ENCODE measurements at places on chromosomes 7 and 10.

DNA sequence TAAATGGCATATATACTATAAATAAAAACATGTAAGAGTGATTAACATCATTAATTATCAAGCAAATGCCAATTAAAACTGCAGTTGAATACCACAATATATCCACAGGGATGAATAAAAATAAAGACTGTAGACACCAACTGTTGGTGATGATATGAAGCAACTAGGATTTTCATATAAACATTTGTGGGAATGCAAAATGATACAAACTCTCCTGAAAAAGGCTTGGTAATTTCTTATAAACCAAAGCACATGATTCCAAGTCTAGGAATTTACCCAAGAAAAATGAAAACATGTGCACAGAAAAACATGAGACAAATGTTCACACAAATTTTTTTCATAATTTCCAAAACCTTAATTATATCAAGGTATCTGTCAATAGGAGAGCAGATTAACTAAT is 448.1 kb downstream of the ETV1 start:
- no peak for DNase-seq

DNA sequence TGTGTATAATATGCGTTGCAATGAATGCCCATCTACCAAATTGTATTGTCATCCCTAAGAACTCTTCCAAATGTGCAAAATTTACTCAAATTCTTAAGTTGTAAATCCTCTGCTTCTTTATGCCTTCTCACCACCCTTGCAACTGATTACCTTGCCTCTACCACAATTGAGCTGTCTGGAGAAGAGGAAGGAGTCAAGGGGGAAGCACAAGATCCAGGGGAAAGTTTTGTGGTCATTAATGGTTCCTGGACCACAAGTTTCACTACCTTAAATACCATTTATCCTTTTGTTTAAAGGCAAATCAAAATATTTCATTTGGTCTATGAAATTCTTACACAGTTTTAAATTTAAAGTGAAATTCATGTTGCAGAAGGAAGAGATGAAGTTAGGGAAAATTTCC is 16.7 kb downstream of the CRPPA start:
- no peak for DNase-seq

GRCh38 chr10:1782841-1783240 is 45.5 kb upstream of the ADARB2 start:
- no peak for DNase-seq

GRCh38 chr10:89426230-89426868 is 12.0 kb downstream of the IFIT5 start:
- no peak for DNase-seq

DNA sequence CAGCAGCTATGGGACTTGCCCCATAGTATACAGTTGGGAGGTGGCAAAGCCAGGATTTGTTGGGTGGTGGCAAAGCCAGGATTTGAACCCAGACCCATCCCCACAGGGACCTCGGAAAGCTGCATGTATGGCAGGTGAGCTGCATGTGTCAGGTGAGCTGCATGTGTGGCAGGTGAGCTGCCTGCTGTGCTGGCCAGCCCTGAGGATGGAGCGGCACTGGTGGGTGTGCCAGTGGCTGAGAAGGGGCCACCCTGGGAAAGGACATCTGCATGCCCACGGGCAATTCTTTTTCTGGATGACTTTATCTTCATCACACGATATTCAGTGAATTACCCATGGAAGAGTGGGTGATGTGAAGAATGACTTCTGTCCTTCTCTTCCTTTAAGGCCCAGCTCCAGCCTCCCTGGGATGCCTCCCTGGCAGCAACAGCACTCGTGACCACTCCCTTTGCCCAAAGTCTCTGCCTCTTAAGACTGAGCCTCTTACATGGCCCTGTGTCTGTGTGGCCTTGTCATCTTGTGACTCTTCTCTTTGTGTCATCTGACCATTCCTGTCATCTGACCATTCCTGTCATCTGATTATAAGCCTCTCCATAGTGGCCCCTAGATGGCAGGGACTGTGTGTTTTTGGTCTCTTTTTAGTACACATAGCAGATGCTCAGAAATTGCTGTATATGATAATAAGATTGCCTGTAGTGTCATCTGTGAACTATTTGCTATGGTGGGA is 25.0 kb downstream of the CLEC2L start:
- no peak for DNase-seq

- DNase-seq = no peak
These were observed 143.3 kb upstream of the KAT6B start for GRCh38 chr10:74683067-74683466.

- no peak for DNase-seq
These were observed 152.6 kb downstream of the PKD1L1 start for GRCh38 chr7:47795631-47796030.

DNA sequence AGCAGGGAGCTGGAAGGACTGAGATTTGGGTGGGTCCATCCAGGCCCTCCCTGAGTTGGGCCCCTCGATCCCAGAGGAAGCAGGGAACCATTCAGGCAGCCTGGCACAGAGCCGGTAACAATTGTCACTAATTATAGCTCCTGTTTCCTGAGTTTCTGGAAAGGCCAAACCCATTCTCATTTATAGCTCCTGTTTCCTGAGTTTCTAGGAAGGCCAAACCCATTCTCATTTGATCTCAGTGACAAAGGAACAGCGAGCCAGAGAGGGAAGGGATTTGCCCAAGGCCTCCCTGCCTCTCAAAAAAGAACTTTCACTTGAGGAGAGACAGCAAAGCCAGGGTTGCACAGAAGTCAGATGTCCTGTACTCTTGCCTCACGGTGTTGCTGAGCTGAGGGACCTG is 521.9 kb downstream of the TYW1 start:
- DNase-seq = no peak

DNA sequence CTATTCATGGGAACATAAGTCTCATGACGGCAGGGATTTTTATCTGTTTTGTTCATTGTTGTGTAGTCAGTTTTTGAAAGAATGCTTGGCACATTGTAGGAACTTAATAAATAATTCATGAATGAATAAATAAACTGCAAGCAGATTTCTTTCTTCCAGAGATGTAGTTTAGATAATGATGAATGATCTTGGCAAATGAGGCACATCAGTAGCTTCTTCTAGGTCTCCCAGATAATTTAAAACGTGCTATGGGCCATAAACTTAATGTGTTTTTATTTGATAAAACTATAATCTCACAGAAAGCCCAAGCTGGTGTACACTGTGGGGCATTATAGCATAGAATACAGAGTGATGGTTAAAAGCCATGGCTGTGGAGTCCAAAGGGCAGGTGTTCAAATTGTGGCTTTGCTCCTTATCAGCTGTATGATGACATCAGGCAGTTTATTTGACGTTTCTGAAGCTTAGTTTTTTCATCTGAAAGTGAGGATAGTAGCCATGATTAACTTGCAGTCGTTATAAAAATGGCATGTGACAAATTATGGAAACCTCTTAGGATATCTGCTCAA is 3.5 kb downstream of the MGAM start:
- no peak for DNase-seq

DNA sequence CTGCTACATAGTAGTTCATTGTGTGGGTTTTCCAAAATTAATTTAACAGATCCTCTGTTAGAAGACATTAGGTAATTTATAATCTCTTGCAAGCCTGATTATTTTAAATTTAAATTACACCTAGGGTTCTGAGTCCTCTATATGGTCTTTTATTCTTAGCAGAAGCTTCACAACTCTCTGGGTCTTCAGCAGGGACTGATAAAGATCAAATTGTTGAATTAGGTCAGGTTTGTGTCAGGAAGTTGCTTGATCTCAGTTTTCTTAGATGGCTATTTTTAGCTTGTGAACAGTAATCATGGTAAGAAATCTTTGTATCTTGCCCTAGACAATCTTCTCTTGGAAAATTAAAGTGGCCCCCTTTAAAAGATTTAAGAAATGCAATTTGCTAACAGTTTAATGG is 183.1 kb upstream of the HDAC9 start:
- DNase-seq = no peak

DNA sequence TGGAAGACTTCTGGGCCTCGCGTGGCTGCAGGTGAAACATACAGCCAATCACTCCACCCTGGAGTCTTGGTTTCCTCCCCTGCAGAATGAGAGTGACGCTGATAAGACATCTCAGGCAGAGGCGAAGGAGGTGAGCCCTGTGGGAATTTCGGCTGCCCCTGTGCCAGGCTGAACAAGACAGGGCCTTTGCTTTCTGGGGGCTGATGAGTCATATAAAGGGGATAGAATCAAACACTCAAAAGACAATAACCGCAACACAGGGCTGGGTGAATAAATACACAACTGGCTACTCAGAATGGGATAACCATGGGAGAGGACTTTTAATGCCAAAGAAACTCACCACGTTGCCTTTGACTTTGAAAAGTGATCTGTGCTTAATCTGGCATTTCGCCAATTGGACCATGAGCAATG is 143.8 kb downstream of the KCNMA1 start:
- no peak for DNase-seq

DNA sequence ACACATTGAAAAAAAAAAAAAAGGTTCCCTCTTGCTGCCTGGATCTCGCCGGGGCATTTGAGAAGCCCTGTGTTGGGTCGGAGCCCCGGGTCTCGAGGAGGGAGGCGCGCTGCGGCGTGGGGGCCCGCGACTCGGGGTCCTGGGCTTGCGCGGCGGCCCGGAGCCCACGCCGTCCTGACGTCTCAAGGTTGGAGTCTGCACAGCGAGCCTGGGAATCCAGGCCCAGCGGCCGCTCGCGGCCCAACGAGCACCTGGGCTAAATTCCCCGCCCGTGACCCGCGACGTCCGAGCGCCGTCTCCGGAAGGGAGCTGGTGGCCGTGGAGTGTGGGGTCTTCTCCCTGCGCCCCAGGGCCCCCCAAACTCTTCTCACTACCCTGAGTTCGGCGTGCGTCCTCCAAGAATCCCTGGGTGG is 1.4 kb upstream of the CTBP2 start:
- DNase-seq = no peak

DNA sequence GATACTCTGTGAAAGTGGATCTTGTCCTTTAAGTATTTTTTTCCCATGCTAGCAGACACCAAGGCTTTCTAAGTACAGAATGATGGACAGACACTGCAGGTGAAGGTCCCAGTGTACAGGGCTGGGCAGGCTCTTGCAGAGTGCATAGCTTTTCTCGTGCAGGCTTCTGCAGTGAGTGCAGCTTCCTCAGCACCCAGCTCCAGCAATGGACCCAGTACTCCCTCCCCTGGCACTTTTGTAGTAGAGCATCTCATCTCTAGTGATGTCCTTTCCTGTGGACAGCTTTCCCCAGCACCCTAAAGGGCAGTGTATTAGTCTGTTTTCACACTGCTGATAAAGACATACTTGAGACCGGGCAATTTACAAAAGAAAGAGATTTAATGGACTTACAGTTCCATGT is 104.3 kb downstream of the CUL2 start:
- no peak for DNase-seq

DNA sequence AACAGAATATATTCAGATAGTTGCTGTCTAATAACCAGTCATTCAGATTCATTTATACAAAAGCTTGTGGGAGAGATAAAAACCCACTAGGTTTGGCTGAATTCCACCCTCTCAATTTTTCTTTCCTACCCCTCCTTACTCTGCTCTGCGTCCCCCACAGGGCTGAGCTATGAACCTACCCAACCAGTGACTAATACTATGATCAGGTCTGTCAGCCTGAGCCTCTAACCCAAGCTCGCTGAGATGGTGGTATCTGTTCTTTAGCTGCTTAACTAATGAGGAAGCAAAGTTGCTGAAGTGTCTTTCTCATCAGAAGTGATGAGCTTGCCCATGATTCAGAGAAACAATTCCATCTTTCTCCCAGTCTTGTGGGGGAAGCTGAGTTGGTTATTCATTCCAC is 248.7 kb upstream of the GPR26 start:
- no peak for DNase-seq

GRCh38 chr7:1753564-1753867 is 83.4 kb downstream of the ELFN1 start:
- no peak for DNase-seq

DNA sequence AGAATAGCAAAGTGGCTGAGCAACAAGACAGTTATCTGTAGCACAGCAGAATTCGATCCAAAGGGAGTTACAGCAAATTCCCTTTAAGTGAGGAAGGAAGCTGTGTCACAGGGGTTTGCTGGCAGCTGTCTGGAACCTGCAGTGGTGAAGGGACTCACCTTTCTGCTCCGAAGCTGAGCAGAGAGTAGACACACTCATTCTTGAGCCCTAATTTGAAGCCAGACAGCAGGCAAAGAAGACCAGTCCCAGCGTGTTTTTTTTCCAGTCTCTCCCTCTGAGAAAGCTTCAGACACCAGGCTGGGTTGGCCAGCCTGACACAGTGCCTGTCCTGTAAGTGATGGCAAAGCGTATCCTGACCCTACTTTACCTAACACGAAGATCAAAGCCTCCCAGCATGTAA is 210.7 kb downstream of the TRIL start:
- DNase-seq = no peak

DNA sequence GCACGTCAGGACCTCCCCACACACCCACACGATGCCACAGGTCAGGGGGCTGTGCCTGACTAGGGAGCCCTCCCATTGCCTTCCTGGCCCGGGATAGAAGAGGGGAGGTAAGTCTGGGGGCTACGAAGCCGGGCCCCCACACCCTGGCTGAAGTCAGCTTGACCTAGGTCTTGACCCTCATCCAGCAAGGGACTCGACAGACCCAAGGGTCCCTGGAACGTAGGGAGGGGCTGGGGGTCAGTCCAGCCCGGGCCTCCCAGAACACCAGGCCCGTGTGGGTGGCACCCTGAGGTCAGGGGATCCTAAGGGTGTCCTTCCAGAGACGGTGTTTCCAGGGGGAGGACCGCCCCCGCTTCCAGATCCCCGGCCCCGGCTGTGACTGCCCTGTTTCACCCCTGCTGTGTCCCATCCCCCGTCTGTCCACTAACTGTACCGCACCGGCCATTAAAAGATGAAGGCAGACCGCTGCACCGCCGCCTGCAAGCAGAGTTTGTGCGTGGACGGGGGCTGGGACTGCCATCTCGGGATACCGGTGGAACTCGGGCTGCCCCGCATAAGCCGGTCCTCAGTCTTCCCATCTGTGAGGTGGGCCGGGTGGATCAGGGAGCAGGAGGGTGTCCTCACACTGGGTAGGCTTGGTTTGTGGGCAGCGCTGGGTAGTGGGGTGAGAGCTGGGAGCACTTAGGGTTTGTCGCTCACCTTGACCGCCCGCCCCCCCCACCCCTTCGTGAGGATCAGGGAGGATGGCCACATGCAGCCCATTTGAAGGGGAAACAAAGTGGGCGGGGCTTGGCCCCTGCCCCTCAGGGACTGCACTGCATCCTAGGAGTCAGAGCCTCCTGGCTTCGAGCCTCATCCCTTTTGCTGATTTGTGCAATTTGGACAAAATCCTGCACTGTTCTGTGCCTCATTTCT is 21.1 kb downstream of the SLC29A4 start:
- no peak for DNase-seq

- no peak for DNase-seq
These were observed 102.8 kb upstream of the KCND2 start for GRCh38 chr7:120169996-120170783.

- no peak for DNase-seq
These were observed 251.9 kb upstream of the ZNF32 start for GRCh38 chr10:43900571-43900970.

- DNase-seq = no peak
These were observed 570.3 kb downstream of the DNAJB6 start for GRCh38 chr7:157907091-157907490.

GRCh38 chr7:44967571-44968446 is 11.0 kb downstream of the MYO1G start:
- no peak for DNase-seq

- no peak for DNase-seq
These were observed 50.5 kb upstream of the TRIL start for GRCh38 chr7:29008590-29008989.

All from activated T-cell treated with anti-CD3 and anti-CD28 coated beads for 48 hours (primary cell).